Suprapubic skin (tissue), 4 donors: ENCODE measurements at places on chromosomes 7 and 10. TPM values are rescaled to one million over a fixed set of nuclear protein-coding genes. Genes with fewer than 3 reads are reported as not detected.

The SFMBT2 gene
- total RNA-seq: 1.9 TPM

The CNOT4 gene
- total RNA-seq: 22.3 TPM

The GPR15LG gene
- total RNA-seq: 2.0 TPM

The NSUN5 gene
- total RNA-seq: 36.0 TPM

The NUTM2D gene
- 3.0 TPM for total RNA-seq

The PRLHR gene
- total RNA-seq: not detected

The GNGT1 gene
- total RNA-seq: not detected

The DGKI gene
- total RNA-seq: 6.2 TPM

The UNC5B gene
- total RNA-seq: 45.7 TPM

The MKX gene
- 0.56 TPM for total RNA-seq

The CRPPA gene
- 1.4 TPM for total RNA-seq

The FOXI2 gene
- not detected for total RNA-seq

The CCDC7 gene
- 8.2 TPM for total RNA-seq

The CYP2C19 gene
- 1.3 TPM for total RNA-seq

The EBLN1 gene
- total RNA-seq: not detected

The CFAP43 gene
- 1.5 TPM for total RNA-seq

The NUTM2A gene
- 2.8 TPM for total RNA-seq

The SORBS1 gene
- total RNA-seq: 44.5 TPM

The LIPK gene
- 15.4 TPM for total RNA-seq

The ALOX5 gene
- total RNA-seq: 13.2 TPM

The NRBF2 gene
- total RNA-seq: 10.9 TPM

The TIMM23B gene
- total RNA-seq: 19.2 TPM

The STEAP2 gene
- 4.6 TPM for total RNA-seq

The RTKN2 gene
- 2.5 TPM for total RNA-seq

The CCL26 gene
- total RNA-seq: not detected

The TAS2R3 gene
- total RNA-seq: 1.1 TPM

The IFIT1B gene
- not detected for total RNA-seq

The OR9A2 gene
- not detected for total RNA-seq
